ENCODE measurements at places on chromosomes 11 and 22.

DNA sequence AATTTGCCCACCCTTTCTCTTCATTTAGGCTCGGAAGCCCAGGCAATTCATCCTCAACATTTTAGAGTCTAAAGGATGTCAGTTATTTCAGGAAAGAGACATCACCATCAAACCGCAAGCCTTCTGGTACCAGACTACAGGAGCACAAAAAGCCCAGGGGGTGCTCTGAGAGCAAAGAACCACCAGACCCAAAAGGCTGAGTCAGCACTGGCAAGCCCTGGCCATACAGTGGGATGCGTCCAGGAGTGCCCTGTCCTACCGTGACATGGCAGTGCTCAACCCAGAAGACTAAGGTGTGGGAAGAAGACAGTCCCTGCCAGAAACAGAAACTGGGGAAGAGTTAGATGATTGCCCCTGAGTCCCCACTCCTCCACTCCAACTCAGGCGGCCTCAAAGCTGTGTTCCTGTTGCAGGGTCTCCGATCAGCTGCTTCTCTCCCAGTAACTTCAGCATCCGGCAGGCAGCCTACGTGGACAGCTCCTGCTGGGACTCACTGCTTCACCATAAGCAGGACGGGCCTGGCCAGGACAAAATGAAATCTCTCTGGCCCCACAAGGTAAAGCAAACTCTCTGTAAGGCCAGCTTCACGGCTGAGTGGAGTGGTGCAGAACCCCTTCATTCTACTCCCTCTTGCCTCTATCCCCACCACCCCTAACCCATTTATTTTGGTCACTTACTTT lies 1.5 kb downstream of the PANX3 start:
- DNase-seq: no peak

DNA sequence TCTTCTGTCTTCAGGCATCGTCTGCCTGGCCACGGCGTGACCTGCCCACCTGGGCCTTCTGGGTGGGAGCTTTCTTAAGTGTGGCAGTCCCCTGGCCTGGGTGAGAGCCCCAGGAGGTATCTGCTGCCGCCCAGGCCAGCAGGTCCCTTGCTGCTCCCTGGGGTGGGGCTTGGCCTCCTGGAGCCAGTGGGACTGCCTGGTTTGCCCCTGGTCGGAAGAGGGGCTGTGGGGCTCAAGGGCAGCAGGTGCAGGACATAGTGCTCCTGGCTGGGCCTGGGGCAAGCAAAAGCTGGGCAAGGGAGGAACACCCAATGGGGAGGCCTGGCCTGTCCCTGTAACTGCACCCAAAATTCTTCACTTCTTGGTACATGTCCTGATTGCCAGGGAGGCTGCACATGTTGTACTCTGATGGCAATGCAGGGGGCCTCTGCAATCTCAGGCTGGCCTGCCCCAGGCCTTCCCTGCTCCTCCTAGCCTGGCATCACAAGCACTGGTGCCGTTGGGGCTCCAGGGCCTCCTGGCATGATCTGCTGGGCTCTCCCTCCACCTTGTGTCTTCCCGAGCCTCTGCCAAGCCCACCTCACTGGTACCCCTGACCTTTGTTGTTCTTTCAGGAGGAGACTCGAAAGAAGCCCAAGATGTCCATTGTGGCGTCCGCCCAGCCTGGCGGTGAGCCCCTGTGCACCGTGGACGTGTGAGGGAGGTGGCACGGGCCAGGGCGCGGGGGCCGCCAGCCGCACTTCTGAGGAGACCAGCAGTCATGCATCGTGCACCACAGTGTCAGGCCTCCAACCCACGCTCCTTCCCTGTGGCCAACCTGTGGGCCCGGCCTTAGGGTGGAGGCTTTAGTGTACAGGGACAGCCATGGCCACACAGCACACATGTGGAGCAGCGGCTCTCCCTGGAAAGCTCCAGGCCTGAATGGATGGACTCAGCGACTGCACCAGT lies 6.2 kb upstream of the RANBP1 start:
- DNase-seq: no peak

GRCh38 chr11:71210861-71211260 lies 41.5 kb downstream of the SHANK2 start:
- DNase-seq: no peak

DNA sequence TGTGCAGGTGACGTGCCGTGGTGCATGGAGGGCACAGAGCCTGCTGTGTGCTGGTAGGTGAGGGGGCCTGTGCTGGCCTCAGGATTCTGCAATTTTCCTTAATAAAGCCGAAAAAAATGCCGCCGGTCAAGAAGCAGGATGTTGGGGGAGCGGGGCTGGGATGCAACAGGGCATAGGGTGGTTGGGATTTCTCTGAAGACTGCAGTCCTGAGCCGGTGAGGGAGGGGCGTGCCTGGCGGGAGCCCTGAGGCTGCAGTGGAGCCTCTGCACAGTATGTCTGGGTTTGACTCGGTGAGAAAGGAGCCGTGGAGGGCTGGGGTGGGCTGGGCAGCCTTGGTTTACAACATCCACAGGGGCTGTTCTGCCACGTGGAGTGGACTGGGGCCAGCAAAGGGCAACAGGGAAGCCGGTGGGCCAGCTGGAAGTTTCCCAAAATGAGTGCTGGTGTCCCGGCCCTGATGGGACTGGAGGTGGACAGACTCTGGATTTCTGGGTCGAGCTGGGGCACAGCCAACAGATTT lies 1.3 kb downstream of the CDHR5 start:
- DNase-seq: no peak

Measured in activated CD4-positive, alpha-beta T cell treated with anti-CD3 and anti-CD28 coated beads, Interleukin-2, amount 50 U/mL, for 48 hours (primary cell).